ENCODE measurements at places on chromosomes 2 and 18.

GRCh38 chr2:165958313-165958960 lies 4.9 kb upstream of the TTC21B start:
- no peak for DNase-seq

- DNase-seq = no peak
These were observed 68.9 kb upstream of the BOD1L2 start for GRCh38 chr18:57077786-57078552.

- no peak for DNase-seq
These were observed 281.9 kb downstream of the SRBD1 start for GRCh38 chr2:45329045-45329677.

DNA sequence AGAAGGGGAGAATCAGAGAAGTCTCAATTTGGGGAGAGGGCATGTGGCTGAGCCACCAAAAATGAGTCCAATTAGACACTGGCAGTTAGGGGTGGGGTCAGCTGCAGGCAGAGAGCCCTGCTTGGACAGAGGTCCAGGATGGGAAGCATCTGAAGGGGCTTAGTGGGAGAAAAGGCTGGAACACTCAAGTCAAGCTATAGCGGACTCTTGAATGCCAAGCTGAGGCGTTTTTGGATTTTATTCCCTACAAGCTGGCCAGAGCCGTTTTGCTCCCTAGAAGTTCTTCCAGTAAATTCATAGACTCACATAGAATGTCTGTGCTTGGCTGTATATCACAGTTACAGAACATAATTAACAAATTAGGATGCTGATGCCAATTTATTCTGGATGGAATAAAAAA lies 172.8 kb downstream of the ACOXL start:
- DNase-seq = no peak

- no peak for DNase-seq
These were observed 94.6 kb upstream of the PPP1CB start for GRCh38 chr2:28656937-28657615.

- DNase-seq = no peak
These were observed 557 bp upstream of the E2F6 start for GRCh38 chr2:11466307-11467128.

GRCh38 chr18:42611134-42611533 lies 504.4 kb downstream of the RIT2 start:
- DNase-seq = no peak

GRCh38 chr2:9809064-9809356 lies 34.3 kb upstream of the TAF1B start:
- DNase-seq = no peak
